Adipocyte (in vitro differentiated cells): ENCODE measurements at places on chromosomes 12 and 14.

DNA sequence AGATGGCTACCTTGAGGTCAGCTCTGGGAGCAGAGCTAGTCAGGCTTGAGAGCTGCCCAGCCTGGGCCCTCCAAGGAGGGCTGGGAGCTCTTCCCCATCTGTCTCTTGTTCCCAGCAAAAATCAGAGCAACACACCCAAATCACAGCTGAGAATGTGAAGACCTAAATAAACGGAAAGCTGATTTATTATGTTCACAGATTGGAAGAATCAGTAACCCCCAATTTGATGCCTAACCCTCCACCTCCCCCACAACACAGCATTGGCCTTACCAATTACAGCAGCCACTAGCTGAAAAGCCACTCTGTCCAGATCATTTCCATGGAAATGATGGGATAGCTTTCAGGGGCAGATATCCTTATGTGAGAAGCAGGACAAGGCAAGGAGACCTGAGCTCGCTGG lies 7.1 kb upstream of the ACTN1 start:
- DNase-seq, result no peak

GRCh38 chr14:97058074-97058467 lies 260.9 kb downstream of the VRK1 start:
- no peak for DNase-seq

GRCh38 chr12:48788524-48788853 lies 400 bp downstream of the ADCY6 start:
- peak; percentile 46 for DNase-seq

- peak; percentile 98 for DNase-seq
These were observed 1.3 kb downstream of the ARHGEF40 start for GRCh38 chr14:21071225-21072030.

GRCh38 chr14:25303934-25304333 lies 254.0 kb upstream of the STXBP6 start:
- no peak for DNase-seq

- no peak for DNase-seq
These were observed 10.4 kb upstream of the PLEKHG3 start for GRCh38 chr14:64693810-64694165.

DNA sequence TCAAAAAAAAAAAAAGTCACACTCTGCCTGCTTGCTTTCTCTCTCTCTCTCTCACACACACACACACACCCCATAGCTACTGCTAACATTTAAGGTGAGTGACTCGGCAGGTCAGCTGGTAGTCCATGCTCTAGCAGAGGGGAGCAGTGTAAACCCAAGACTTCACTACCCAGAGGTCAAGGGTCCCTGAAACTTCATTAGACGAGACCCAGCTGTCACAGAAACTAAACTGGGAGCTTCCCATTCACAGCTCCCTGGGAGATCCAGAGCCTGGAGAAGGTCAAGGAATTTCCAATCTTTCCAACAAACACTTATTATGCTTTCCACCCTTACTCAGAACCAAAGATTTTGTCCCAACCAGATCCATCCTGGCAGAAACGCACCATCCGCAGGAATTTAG lies 33.2 kb downstream of the CKAP4 start:
- no peak for DNase-seq

- no peak for DNase-seq
These were observed 6.4 kb downstream of the ITGB7 start for GRCh38 chr12:53200458-53201176.

DNA sequence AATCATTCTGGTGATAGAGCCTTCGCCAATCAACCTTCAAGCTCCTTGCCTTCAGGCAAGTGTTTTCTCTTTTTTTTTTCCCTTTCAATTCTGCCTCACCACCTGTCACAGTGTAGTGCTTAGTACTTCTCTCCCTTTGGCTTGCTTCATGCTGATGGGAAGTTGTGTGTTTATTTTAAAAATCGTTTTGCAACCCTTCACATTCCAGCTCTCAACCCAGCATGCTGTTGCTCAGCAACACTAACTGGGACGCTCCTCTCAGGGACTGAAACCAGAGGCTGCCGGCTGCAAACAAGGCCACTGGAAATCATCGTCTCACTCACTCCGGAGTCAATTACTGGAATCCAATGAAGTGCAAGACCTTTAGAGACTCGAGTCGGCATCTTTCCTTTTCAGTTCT lies 342.7 kb downstream of the PRKD1 start:
- peak; percentile 94 for DNase-seq

GRCh38 chr12:83046019-83046418 lies 359.3 kb downstream of the TMTC2 start:
- no peak for DNase-seq

DNA sequence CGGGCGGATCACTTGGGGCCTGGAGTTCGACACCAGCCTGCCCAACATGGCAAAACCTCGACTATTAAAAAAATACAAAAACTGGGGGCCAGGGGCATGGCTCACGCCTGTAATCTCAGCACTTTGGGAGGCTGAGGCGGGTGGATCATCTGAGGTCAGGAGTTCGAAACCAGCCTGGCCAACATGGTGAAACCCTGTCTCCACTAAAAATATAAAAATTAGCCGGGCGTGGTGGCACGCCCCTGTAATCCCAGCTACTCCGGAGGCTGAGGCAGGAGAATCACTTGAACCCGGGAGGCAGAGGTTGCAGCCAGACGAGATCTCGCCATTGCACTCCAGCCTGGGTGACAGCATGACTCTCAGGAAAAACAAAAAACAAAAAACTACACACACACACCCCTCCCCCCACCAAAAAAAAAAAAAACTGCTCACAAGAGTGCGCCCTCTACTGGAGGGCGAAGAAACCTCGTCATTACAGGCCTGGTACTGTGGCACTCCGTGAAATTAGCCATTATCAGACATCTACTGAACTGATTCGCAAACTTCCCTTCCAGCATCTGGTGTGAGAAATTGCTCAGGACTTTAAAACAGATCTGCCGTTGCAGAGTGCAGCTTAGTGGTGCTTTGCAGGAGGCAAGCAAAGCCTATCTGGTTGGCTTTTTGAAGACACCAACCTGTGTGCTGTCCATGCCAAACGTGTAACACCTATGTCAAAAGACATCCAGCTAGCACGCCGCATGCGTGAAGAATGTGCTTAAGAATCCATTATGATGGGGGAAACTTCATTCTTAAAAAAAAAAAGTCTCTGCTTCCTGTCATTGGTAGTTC lies 7.7 kb downstream of the PPP1R3E start:
- peak; percentile 86 for DNase-seq
